Urothelium cell line (cell line): ENCODE measurements at places on chromosomes 16 and 17.

GRCh38 chr16:24900230-24900629 lies 54.5 kb downstream of the SLC5A11 start:
- no peak for DNase-seq

- DNase-seq: peak; percentile 90
These were observed at the start of gene KIFC3 for GRCh38 chr16:57802341-57803133. Gene KIFC3, minus strand, starts transcription at chr16:57802491. Its CDS starts 4,248 bp downstream, at chr16:57798243.

- DNase-seq: no peak
These were observed 2.0 kb downstream of the CDH3 start for GRCh38 chr16:68646953-68647659.

- no peak for DNase-seq
These were observed 32.4 kb downstream of the SIAH1 start for GRCh38 chr16:48352648-48353390.

GRCh38 chr17:82893779-82894178 lies 54.0 kb upstream of the ZNF750 start:
- no peak for DNase-seq

DNA sequence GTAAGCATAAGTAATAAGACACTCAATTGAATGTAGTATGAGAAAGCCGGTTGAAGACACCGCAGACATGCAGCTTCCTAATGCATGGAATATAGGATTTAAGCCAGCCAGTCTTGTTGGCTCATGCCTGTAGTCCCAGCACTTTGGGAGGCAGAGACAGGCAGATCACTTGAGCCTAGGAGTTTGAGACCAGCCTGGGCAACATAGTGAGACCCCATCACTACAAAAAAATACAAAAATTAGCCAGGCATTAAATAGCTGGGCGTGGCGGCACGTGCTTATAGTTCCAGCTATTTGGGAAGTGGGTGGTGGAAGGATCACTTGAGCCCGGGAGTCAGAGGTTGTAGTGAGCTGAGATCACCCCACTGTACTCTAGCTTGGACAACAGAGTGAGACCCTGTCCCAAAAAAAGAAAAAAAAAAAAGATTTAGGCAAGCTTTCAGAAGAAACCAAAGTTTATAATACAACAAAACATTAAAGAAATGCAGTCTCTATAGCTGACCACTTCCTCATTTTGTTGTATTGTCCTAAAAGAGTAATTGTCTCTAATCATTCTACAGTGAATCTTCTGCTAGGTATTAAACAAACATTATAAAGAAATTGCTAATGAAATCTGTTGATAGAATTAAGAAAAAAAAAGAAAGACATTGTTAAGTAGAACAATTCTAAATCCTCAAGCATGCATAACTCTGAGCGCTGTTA lies 68.6 kb upstream of the KIFC3 start:
- DNase-seq: no peak
